ENCODE measurements at places on chromosomes 1 and 21.
A peak's percentile ranks its signal among the peaks of the same experiment; 100 is the strongest.

DNA sequence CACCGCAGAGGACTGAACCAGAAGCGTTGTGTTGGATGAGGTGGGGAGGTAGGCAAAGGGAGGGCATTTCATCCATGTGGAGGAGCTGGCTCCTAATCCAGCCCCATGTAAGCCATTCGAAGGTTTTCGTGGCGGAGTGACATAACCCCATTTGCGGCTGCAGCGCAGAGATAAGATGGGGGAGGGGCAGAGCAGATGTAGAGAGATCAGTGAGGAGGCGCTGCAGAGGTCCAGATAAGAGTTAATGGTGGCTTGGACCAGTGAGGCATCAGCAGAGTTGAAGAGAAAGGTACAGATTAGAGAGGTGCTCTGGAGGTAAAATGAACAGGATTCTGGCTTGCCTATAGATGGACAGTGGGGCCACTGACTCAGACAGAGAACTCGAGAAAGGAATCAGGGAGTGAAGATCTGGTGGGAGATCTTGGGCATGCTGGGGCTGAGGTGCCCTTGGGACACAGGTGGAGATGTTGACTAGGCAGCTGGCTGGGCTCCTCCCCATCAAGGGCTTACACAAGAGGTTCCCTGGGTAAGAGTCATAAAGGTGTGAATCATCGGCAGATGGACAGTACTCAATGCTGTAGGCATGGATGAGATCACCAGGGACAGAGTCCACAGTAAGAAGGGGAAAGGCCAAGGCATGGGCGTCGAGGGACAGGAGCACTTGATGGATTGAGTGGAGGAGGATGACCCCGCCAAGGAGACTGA is 7.8 kb upstream of the PTPRF start:
- no peak for DNase-seq

DNA sequence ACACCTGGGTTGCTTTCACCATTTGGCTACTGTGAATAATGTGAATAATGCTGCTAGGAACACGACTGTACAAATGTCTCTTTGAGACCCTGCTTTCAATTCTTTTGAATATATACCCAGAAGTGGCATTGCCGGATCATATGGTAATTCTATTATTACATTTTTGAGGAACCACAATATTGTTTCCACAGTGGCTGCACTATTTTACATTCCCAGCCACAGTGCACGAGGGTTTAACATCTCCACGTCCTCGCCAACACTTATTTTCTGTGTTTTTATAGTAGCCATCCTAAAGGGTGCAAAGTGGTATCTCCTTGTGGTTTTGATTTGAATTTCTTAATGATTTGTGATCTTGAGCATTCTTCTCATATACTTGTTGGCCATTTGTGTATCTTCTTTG is 15.7 kb downstream of the FHAD1 start:
- DNase-seq = no peak

GRCh38 chr1:207077470-207078377 is 10.9 kb upstream of the C4BPB start:
- DNase-seq = peak; percentile 85

DNA sequence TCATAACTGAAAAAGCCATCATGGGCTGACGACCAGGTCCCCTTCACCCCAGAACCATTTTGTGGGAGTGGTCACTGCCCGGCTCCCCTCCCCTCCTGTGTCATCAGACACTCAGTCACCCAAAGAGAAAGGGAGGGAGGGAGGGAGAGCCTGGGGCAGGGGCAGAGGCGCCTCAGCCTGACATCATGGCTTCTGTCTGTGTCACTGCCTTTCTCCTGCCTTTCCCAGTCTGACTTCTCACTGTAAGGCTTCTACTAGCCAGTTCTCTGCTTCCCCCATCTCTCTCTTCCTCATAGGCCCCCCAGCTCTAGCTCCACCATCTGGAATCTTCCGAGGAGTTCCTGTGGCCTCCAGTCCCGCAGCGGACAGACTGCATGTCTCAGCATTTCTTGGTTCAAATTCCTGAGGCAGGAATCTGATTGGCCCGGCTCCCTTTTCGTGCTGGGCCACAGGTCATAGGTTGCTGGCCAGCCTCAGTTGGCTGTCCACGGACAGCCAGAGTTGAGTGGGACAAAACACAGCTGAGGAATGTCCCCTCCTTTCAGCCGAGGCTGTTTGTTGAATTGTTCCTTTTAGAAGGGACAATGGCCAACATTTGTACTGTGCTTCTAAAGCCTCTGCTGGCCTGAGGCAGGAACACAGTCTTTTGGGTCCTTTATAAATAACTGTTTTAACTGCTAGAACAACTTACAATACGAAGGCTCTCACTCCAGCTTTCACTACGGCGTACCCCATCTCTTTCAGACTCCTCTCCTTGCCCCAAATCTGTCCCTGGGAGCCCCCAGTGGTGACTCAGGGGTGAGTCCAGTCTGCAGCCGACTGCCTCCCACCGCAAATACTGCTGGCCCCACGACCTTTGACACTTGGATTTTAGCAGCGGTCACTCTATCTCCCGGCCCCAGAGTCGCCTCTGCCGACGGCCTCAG is 18.7 kb upstream of the KANK4 start:
- no peak for DNase-seq

GRCh38 chr21:39136711-39137110 is 46.5 kb downstream of the PSMG1 start:
- DNase-seq = no peak

DNA sequence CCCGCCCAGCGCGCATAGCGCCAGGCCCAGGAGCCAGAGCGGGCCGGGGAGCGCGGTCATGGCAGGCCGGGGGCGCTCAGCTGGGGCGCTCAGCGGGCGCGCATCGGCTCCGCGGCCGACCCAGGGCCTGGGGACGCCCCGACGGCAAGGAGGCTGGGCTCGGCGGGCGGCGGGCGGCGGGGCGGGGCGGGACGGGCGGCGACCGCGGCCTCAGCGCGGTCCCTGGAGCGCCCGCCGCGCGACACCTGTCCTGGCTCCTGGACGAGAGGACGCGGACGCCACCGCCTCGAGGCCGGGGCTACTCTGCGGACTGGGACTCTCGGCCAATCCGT is 273 bp downstream of the BMP8B start:
- DNase-seq = no peak

DNA sequence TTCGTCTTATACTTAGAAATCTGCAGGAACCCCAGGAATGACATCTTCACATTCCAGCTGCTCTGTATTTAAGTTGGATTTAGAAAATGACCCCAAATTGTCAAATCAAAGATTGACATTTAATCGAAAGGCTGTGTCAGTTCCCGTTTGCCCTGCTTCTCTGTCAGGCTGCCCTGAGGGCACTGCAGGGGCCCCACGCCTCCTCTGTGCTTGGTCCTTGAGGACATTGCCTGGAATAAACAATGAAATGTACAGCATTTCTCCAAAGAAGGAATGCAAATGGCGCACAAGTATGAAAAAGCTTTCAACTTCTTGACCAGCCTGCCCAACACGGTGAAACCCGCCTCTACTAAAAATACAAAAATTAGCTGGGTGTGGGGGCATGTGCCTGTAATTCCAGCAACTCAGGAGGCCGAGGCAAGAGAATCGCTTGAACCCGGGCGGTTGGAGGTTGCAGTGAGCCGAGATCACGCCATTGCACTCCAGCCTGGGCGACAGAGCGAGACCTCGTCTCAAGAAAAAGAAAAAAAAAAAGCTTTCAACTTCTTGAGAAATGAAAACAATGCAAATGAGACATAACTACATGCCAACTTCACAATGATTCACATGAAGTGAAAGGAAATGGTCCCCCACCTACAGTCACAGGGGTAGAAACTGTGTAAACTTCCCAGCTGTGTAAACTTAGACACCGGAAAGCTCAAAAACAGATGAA is 3.0 kb downstream of the TMPRSS3 start:
- no peak for DNase-seq

DNA sequence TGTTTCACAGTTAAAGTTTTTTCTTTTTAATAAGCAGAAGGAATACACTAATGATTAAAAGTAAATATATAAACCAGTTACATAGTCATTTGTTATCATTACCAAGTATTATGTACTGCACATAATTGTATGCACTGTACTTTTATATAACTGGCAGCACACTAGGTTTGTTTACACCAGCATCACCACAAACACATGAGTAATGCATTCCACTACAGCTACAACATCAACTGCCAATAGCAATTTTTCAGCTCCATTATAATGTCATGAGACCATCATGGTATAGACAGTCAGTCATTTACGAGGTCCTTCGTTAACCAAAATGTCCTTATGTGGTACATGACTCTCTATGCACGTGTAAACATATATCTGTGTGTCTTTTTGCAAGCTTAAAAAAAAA is 35.2 kb downstream of the SCYL3 start:
- no peak for DNase-seq

- DNase-seq = no peak
Measured at GRCh38 chr1:18020021-18020817, 87.4 kb upstream of the IGSF21 start.

- DNase-seq = no peak
Measured at GRCh38 chr1:20685741-20686140, 24.6 kb upstream of the DDOST start.

DNA sequence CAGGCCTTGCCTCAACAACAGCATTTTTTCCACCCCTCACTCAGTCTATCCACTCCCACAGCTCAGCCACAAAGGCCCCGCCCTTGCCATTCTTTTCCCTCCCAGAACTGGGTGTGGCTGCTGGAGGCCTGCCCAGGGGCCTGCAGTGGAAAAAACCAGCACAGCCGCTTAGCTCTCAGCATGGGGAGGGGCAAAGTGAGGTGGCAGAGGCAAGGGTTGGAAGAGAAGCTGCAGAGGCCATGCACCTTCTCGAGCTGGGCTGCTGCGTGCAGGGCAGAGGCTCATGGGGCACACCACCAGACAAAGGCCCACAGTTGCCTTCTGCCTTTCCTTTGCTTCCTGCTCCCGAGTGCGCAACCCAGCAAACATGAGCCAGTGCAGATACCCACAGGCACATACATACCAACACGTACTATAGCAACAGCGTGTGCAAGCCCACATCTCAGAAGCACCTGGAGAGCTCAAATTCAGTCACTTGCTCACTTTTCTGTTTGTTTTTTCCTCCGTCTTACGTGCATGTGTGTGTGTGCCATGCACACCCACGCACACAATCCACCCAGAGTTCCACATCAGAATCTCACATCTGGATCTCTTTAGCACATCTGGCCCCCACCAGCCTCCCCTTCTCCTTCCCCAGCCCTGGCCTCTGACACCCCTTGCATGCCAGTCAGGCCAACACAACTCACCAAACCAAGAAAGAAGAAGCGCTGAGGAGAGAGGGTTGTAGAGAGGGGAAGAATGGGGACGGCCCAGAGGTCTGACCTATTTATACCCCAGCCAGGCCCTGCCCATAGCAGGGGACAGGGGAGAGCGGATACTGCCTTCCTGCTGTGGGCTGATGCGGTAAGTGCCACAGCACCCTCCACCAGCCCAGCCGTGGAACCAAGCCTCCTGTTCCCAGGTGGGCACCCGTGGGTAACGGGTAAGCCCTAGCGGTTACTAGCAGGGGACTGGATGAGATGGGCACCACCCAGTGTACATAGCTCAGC is at the start of gene S100A4:
S100A4 (minus strand) TSS at position 740 of the 989 bp plus-strand sequence. CDS start 1,012 bp downstream, outside the sequence.
- peak; percentile 96 for DNase-seq

DNA sequence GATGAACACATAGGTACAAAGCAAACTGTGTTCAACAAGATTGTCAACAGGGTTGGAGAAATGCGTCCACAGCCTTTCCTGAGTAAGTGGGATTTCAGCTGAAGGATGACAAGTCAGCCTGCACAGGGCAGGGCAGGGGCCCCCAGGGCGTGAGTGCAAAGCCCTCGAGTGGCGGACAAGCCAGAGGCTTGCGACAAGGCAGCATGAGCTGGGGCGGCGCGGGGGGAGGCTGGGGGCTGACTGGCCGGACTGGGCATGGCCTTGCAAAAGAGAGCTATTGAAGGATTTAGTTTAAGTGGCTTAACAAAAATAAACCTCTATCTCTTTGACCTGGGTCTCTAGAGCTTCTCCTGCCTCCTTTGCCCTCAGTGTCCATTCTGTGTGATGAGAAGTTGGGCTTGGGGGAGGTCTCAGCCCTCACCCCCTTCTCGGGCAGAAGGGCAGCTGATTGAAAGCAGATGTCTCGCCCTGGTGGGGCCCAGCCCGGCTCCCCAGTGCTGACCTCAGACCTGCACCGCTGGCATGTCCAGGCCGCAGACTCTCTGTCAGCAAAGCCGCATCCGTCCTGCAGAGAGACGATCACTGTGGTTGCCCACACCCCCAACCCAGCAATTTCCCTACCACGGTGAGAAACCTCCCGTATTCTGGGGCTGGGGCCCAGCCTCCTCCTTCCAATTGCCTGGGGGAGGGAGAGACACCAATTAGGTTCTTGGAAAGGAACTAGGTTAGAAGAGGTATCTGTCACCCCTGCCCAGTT is 24.3 kb upstream of the EPS8L3 start:
- no peak for DNase-seq

GRCh38 chr1:224182057-224182865 is 779 bp upstream of the DEGS1 start:
- DNase-seq = no peak

GRCh38 chr21:32816261-32816660 is 44.7 kb upstream of the PAXBP1 start:
- DNase-seq = no peak

DNA sequence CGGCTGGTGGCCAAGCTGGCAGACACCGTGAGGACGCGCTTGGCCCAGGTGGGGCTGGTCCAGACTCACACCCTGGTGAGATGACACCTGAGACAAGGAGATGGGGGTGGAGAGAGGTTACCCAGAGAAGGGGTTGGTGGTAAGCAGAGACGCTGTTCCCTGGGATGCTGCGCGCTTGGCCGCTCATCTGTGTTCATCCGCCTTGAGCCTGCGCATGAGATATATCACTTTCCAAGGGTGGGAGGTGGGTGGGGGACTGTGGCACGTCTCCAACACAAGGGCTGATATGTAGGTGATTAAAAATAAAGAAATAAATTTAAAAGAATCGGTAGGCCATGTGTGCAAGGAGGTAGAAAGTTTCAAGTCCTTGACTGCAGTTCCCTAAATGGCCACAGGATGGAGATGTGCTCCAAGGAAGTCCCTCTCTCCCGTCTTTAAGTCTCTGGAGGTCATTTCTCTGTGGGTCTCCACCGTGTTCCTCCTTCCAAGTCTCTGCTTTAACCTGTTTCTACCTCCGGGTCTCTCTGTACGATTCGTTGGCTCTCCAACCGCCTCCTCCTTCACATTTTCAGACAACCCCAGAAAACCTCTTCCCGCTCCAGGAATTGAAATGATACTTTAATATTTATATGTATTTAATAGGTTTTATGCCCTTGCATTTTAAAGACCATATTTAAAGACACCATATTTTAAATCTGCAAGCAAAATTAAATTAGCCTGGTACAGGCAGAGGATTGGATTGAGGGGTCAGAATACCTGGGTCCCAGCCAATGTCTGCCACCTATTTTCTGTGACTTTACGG is 4.5 kb downstream of the TTC24 start:
- DNase-seq = peak; percentile 86

GRCh38 chr1:12669529-12670068 is 25.7 kb downstream of the AADACL4 start:
- DNase-seq = no peak

DNA sequence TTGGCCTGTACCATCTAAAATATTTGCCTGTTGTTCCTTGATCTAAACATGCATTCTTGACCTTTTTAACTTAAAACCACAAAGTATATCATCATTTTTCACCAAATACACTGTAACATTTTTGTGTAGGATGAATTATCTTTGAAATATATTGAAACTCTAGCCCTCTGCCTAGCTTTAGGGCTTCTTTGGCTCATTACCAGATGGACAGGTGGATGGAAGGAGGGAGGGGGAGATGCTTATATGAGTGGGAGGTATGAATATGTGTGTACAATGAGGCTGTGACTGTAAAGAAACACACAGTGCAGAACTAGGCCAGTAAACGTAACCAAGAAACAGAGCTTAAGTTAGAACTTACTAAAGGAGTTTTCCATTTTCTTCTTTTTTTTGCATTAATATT is 118.5 kb downstream of the ESRRG start:
- no peak for DNase-seq

All from COLO829 (cell line).